ENCODE measurements at places on chromosomes 2 and 18.
A peak's percentile ranks its signal among the peaks of the same experiment; 100 is the strongest.

DNA sequence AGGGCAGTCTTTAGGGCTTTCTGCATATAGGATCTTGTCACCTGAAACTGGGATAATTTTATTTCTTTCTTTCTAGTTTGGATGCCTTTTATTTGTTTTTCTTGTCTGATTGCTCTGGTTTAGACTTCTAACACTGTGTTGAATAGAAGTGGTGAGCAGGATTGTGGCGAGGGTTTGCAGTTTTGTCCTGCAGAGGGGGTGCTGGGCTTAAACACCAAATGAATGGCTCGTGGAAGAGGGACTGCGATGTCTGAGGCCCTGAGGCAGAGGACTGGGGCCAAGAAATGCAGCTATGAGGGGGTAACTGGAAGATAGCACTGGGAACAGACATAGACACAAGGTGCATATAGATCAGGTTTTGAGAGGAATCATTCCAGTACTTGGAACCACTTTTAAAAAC is 20.5 kb downstream of the UBE2F start:
- H3K36me3 ChIP-seq: peaks cover 9% of the 10 kb centered on the region
- no peak overlapping the region for H3K27ac ChIP-seq
- no peak for DNase-seq
- H3K27me3 ChIP-seq: no peaks in the 10 kb centered on the region
- no peak overlapping the region for H3K4me3 ChIP-seq

- no peaks in the 10 kb centered on the region for H3K36me3 ChIP-seq
- peak overlapping the region; percentile 87 for H3K4me3 ChIP-seq
- peak overlapping the region; percentile 91 for H3K27ac ChIP-seq
- H3K27me3 ChIP-seq: no peaks in the 10 kb centered on the region
- DNase-seq: no peak
Measured at GRCh38 chr2:48315896-48316194, 214.1 kb upstream of the STON1 start.

- H3K4me1 ChIP-seq: peaks cover 4% of the 10 kb centered on the region
- DNase-seq: no peak
- no peak overlapping the region for H3K4me3 ChIP-seq
- H3K27me3 ChIP-seq: no peaks in the 10 kb centered on the region
- no peaks in the 10 kb centered on the region for H3K36me3 ChIP-seq
- no peak overlapping the region for H3K27ac ChIP-seq
Measured at GRCh38 chr2:40507432-40507831, 55.5 kb upstream of the SLC8A1 start.

DNA sequence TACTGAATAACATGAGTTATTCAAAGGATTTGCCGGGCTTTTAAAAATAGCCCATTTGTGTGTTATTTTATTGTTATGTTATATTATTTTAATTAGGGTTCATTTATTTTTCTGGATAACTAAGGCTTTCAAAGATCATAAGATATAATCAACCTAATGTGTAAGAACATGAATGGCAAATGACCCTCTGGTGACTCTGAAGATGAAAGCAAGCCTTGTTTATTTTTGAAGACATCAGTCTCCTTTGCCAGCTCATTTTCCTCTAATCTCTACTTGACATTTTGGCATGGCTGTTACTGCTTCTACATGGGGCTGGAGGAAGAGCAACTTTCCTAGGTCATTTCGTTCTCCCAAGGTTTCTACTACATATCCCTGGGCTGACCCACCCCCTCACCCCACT is 10.6 kb downstream of the FAP start:
- H3K4me3 ChIP-seq: no peak overlapping the region
- DNase-seq: no peak
- no peaks in the 10 kb centered on the region for H3K27me3 ChIP-seq
- H3K4me1 ChIP-seq: peaks cover 14% of the 10 kb centered on the region
- H3K36me3 ChIP-seq: peaks cover 3% of the 10 kb centered on the region

DNA sequence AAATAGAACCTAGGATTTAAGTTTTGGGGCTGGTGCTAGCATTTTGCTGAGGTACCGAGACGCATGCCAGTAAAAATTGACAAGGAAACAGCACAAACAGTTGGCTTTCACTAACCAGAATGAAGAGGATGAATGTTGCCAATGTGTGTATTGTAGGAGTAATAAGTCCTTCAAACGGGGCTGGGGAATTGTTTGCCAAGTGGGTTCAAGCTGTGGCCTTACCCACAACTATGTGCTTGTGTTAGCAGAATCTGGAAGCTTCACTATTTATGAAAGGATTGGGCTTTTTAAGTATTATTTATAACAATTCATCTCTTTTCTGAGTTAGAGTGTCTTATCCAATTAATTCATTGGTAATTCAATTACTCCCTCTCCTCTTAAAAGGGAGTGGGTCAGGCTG is 15.0 kb upstream of the KIF5C start:
- DNase-seq: no peak
- H3K4me3 ChIP-seq: no peak overlapping the region
- peaks cover 6% of the 10 kb centered on the region for H3K27me3 ChIP-seq

- no peaks in the 10 kb centered on the region for H3K4me1 ChIP-seq
- H3K36me3 ChIP-seq: no peaks in the 10 kb centered on the region
- no peak for DNase-seq
- H3K4me3 ChIP-seq: no peak overlapping the region
- H3K27ac ChIP-seq: no peak overlapping the region
Measured at GRCh38 chr18:34094148-34094547, 130.6 kb downstream of the NOL4 start.

GRCh38 chr2:98828369-98828744 is 97.4 kb upstream of the MGAT4A start:
- H3K4me1 ChIP-seq: no peaks in the 10 kb centered on the region
- H3K4me3 ChIP-seq: no peak overlapping the region

DNA sequence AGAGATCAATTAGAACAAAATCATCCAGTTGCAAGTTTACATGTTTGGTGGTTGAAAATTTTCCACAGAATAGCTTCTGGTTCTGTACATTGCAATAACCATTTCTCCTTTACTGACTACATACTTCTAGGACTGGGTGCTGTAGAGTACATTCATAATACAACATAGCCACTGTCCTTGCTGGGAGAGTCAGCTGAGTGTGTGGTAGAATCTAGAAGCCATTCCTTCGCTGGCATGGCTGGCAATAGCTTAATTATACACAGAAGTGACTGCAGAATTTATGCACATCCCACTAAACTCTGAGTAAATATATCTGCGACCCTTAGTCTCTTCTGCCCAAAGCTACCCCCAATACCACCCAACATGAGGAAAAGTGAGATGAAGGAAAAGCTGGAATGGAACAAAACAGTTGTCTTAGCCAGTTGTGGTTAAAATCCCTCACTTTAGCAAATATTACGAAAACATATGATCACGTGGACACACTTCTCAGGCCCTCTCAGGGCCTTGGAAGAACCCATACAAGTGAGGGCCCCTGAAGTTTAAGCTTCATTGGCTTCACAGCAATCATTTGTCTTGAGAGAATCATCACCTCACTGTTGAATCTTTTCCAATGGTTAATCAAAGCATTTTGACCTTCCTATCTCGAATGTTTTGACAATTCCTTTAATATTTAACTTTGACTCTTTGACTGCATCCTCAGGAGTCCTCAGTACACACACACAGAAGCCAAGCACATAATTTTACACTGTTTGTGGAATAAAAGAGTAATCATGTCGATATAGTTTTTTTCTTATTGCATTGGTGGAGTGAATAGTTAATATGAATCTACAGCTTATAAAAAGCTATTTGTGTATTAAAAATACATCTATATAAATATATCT is 225.1 kb downstream of the ZNF385B start:
- no peak overlapping the region for H3K27ac ChIP-seq
- H3K4me3 ChIP-seq: no peak overlapping the region
- H3K36me3 ChIP-seq: no peaks in the 10 kb centered on the region
- no peaks in the 10 kb centered on the region for H3K27me3 ChIP-seq

DNA sequence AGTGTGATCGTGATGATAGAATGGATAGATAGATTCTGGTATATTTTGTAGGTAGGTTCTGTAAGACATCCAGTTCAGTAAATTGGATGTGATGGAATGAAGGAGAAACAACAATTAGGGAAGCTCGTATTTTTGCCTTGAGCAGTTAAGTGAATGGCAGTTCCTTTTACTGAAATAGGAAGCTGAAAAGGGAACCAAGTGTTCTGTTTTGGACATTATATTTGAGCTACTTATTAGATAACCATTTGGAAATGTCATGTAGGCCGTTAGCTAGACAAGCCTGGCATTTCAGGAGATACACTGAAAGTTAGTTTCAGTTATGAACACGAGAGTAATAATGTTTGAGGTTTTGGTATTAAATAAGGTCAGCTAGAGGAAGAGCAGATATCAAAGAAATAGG is 41.5 kb downstream of the MARCHF7 start:
- no peaks in the 10 kb centered on the region for H3K27me3 ChIP-seq
- no peak overlapping the region for H3K27ac ChIP-seq

GRCh38 chr18:56851774-56852173 is 200.6 kb downstream of the WDR7 start:
- H3K4me3 ChIP-seq: no peak overlapping the region
- H3K36me3 ChIP-seq: no peaks in the 10 kb centered on the region
- H3K27ac ChIP-seq: no peak overlapping the region
- no peaks in the 10 kb centered on the region for H3K27me3 ChIP-seq

- H3K36me3 ChIP-seq: no peaks in the 10 kb centered on the region
- no peaks in the 10 kb centered on the region for H3K4me1 ChIP-seq
- H3K4me3 ChIP-seq: no peak overlapping the region
- H3K27me3 ChIP-seq: no peaks in the 10 kb centered on the region
Measured at GRCh38 chr2:206558492-206558891, 83.8 kb upstream of the FAM237A start.

DNA sequence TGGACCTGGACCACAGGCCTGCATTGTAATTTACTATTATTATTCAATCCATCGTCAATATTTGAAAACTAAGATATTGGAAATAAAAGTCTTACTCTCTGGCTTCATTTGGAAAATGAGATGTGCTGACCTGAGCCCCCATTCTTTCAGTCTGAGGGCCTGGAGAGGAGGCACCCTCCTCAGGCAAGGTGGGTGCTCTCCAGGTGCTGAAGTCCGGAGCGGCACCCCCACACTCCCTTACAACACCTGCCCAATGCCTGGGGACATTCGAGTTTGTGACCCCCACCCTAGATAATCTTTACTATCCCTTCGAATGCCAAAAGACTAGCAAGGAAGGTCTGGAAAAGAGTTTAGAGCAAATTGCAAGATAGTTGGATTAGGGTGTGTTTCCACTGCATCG is 133.3 kb downstream of the EN1 start:
- H3K36me3 ChIP-seq: no peaks in the 10 kb centered on the region
- no peak for DNase-seq
- no peaks in the 10 kb centered on the region for H3K27me3 ChIP-seq
- no peak overlapping the region for H3K4me3 ChIP-seq
- H3K27ac ChIP-seq: no peak overlapping the region

DNA sequence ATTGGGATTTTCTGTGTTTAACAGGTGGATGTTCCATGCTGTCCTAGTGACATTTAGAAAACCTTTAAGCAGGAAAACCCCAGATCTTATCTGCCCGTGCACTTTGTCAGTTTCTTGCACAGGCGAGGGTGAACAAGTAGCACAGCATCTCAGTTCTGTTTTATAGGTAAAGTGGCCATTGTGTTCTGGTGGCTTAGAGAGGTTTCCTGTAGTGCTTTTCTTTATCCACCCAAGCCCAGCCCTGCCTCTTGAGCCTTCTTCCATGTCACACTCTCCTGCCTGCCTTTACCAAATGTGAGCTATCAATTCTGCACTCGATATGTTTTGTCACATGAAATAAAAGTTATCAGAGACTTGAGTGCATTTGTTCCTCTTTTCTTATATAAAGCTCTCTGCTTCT is 135.3 kb upstream of the NOSTRIN start:
- H3K27me3 ChIP-seq: no peaks in the 10 kb centered on the region
- no peak overlapping the region for H3K4me3 ChIP-seq
- DNase-seq: no peak
- no peaks in the 10 kb centered on the region for H3K4me1 ChIP-seq

GRCh38 chr18:36298126-36298741 is 721 bp downstream of the FHOD3 start:
- H3K4me1 ChIP-seq: peaks cover 24% of the 10 kb centered on the region
- DNase-seq: no peak
- peak overlapping the region; percentile 60 for H3K4me3 ChIP-seq

DNA sequence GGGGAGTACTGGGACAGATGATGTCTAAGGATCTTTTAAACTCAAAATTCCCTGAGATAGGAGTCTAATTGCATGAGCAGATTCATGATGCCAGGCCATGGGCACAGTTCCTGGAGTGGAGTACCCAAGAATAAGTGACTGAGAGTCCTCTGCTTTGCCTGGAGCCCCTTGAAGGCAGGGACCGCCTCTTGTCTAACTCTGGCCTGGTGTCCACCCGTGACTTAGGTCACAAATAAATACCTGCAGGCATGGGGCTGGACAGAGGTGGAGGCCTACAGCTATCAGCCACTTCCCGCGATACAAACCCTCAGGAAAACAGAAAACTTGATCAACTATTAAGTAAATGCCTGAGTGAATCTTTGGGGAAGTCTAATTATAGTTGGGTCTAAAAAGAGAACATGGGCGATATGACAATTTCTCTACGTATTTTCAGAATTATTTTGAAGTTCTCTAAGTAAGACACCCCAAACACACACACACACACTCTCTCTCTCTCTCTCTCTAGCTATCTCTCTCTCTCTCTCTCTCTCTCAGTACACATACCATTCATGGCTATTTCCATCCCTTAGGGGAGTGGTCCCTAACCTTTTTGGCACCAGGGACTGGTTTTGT is 1.8 kb upstream of the WIPF1 start:
- no peak overlapping the region for H3K27ac ChIP-seq
- H3K36me3 ChIP-seq: peaks cover 3% of the 10 kb centered on the region

DNA sequence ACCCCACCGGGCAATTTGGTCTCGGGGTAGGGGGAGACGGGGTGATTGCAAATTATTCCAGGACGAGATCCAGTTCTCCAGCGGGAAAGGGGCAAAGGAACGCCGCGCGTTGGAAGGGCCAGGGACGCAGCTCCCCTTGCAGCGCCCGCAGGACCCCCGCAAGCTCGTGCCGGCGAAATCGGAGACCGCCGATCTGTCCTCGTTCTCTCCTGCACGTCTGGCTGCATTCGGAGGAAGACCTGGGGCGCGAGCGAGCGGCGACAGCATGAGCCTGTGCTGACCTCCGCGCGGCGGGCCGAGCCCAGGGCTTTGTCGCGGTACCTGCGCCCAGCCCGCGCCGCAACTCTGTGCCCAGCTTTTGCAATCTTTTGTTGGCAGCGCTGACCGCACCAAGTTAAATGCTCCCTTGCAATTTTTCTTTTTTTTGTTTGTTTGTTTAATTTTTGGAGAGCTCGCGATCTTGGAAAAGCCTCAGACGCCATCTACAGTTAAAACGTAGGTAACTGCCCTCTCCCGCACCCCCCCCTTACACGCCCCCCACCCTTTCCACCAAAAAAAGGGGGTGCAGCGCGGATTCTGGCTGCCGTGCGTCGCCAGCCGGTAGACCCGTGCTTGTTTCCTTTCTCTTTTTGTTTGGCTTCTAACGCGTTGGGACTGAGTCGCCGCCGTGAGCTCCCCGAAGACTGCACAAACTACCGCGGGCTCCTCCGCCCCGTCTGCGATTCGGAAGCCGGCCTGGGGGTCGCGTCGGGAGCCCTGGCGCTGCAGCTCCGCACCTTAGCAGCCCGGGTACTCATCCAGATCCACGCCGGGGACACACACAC is 667 bp downstream of the TRIB2 start:
- H3K4me1 ChIP-seq: peaks cover 28% of the 10 kb centered on the region
- H3K4me3 ChIP-seq: peak overlapping the region; percentile 68
- DNase-seq: peak; percentile 70
- H3K27me3 ChIP-seq: no peaks in the 10 kb centered on the region

GRCh38 chr2:18977409-18977808 is 381.0 kb downstream of the OSR1 start:
- H3K27me3 ChIP-seq: no peaks in the 10 kb centered on the region
- no peaks in the 10 kb centered on the region for H3K36me3 ChIP-seq
- no peak overlapping the region for H3K4me3 ChIP-seq
- no peaks in the 10 kb centered on the region for H3K4me1 ChIP-seq
- H3K27ac ChIP-seq: no peak overlapping the region

- DNase-seq: no peak
- no peak overlapping the region for H3K4me3 ChIP-seq
- H3K4me1 ChIP-seq: peaks cover 4% of the 10 kb centered on the region
- H3K36me3 ChIP-seq: peaks cover 91% of the 10 kb centered on the region
- H3K27ac ChIP-seq: no peak overlapping the region
Measured at GRCh38 chr2:229800997-229801754, 86.8 kb upstream of the DNER start.
